Gastrocnemius medialis (tissue), 4 donors: ENCODE measurements at places on chromosomes 6 and 20.

DNA sequence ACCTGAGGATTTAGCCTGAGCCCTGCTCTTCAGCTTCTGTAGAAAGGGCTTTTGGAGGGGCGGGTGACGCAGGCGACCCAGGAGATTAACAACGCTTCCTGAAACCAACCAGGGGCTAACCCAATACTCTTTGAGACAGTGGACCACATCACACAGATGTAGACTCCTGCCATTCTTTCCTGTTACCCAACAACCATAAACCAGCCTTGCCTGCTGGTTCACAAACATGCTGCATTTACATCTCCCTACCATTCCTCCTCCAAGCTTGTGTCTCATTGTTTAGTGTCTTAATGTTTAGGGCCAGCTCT lies 28.3 kb downstream of the PPP1R16B start:
- no peak for DNase-seq

GRCh38 chr6:69609836-69610472 lies 186.9 kb downstream of the LMBRD1 start:
- no peak for DNase-seq

- no peak for DNase-seq
Measured at GRCh38 chr6:138229072-138229471, 10.8 kb upstream of the PBOV1 start.

GRCh38 chr6:137166247-137167098 lies 7.0 kb downstream of the IL22RA2 start:
- no peak for DNase-seq
